ENCODE measurements at places on chromosomes 5 and 9.

DNA sequence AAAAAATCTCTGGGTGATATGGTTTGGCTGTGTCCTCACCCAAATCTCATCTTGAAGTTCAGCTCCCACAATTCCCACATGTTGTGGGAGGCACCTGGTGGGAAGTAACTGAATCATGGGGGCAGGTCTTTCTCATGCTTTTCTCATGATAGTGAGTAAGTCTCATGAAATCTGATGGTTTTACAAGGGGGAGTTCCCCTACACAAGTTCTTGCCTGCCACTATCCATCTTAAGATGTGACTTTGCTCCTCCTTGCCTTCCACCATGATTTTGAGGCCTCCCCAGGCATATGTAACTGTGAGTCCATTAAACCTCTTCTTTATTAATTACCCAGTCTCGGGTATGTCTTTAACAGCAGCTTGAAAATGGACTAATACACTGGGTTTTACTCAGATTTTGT, 513.9 kb downstream of the TLE4 start:
- no peak for DNase-seq

DNA sequence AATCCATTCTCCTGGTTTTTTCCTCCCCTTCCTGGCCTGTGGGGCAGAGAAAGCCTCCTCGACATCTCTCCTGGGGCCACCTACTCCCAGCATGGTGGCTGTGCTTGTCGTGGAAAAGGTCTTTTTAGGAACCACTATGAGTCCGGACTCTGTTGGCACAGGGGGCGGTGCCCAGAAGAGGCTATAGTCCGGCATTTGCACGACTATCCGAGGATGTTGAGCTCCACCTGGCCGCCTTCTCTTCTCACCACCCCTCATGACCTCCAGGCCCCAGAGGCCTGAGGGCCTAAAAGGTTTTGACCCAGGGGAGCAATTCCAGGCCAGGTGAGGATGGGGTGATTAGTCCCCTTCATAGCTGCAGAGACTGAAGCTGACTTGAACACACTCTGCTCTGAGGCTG, 14.1 kb downstream of the CSF2 start:
- no peak for DNase-seq

DNA sequence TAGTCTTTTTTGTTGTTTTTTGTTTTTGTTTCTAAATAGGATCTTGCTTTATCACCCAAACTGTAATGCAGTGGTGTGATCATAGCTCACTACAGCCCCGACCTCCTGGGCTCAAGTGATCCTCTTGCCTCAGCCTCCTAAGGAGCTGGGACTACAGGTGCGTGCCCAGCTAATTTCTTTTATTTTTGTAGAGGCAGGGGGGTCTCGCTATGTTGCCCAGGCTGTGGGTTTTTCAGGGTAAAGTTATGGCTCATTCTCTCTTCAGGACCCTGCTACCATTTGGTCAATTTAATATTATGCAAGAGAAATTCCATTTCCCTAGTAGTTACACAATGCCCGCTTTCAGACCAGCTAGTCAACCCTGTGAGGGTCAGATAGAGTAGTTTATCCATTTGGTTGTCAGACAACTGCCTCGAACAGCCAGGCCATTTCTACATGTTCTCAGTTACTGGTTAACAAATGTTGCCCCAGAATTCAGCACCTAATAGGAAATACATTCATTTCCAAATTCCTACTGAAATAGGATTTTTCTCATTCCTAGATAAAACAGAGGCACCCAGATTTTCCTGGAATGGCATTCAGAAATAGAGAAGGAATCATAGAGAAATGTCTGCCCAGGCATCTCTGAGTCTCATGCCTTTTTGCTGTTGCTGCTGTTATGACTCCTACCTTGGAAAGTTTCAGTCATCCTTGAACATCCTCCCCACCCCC, 6.4 kb upstream of the GLIS3 start:
- no peak for DNase-seq

DNA sequence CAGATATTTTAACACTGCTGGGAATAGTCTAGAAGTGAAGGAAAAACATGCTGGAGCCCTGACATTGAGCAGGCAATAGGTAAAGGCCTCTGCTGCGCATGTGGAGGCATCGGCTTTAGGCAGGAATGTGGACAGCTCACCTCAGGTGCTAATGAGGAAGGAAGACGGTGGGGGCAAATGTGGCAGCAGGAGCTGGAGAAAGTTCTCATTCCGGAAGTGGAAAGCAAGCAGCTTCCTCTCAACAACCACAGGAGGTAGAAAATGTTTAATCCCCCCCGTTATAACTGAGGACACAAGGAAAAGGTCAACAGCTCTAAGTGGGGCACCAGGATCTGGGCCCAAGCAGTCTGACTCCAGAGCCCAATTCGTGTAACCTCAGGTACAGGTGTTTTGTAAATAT, 7.6 kb upstream of the RPS14 start:
- DNase-seq, result no peak

- DNase-seq, result no peak
Observed at GRCh38 chr5:136242611-136243010, 49.6 kb upstream of the SMIM32 start.

- DNase-seq, result no peak
Observed at GRCh38 chr9:93292664-93293328, 108.9 kb downstream of the WNK2 start.

- no peak for DNase-seq
Observed at GRCh38 chr9:17963498-17963897, 384.6 kb downstream of the SH3GL2 start.

Measured in HCT116 (cell line).